ENCODE measurements at places on chromosomes 7 and 10.

DNA sequence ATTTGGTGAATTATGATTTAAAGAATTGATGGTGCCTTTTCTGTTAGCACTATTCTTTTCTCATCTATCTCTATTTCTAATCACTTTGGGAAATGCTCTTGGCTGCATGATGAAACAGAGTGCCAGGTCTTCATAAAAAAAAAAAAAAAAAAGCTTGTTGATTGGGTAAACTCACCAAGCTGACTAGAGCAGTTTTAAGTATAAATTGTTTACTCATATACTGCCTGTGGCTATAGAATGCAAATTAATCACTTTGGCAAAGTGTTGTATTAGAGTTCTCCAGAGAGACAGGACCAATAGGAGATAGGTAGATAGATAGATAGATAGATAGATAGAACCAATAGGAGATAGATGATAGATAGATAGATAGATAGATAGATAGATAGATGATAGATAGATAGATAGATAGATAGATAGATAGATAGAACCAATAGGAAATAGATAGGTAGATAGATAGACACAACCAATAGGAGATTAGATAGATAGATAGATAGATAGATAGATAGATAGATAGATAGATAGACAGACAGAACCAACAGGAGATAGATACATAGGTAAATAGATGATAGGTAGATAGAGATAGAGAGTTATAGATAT is 20.1 kb upstream of the TBXAS1 start:
- DNase-seq = no peak

DNA sequence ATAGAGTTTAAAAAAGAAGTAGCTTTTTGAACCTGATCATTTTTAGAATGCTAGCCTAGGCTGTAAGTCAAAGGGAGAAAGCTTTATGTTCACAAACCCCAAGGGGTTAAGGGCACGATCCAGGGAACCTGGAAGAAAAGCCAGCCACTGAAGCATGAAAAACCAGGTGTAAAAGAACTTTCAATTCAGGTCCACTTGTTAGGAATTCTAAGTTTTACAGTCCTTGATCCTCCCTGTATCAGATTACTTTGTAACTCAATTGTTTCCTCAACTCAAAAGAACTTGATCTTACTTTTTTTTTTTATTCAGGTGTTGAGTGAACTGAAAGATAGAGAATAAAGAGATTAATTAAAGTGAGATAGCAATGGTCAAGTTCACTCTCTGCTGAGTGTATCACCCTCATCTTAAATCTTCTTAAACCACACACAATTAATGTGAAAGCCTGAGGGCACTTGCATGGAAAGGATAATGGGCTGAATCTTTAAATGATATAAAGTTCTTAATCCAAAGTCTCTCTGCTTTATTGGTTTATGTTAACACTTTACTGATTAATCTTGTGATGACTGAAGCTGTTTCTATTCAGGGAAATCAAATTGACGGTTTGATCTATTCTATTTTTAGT is 672.2 kb upstream of the LRRN3 start:
- DNase-seq = no peak

DNA sequence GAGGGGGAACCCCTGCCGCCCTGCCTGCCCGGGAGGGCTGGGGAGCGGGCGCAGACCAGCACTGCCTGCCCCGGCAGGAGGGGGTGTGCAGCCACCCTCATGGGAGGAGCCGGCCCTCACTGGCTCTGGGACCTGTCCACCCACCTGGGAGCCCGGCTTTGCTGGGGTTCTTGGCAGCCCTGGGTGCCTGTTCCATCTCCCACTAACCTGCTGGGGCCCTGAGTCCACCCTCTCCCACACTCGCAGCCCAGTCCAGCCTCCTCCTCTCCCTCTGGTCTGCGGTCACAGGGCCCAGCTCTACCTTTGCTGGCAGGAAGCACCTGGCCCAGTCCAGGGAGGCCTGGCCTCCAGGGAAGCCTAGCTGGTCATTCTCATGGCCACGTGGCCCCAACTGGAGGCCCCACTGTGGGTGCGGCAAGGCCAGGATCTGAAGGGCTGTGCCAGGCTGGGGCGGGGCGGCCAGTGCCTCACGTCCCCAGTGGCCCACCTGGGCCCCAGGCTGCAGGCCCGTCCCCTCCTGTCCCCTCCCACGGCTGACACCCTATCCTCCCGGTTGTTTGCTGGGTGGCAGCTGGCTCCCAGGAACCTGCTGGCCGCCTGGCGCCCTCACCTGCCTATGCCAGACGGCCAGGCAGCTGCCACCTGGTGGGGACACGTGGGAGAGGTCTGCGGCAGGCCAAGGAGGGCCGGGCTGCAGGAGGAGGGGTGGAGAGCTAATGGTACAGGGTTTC is at the start of gene TMEM184A:
TMEM184A (minus strand) TSS at position 393 of the 731 bp plus-strand sequence. CDS start 721 bp downstream, outside the sequence.
- no peak for DNase-seq

- DNase-seq = no peak
Measured at GRCh38 chr7:89975577-89975976, 178.7 kb upstream of the STEAP1 start.

DNA sequence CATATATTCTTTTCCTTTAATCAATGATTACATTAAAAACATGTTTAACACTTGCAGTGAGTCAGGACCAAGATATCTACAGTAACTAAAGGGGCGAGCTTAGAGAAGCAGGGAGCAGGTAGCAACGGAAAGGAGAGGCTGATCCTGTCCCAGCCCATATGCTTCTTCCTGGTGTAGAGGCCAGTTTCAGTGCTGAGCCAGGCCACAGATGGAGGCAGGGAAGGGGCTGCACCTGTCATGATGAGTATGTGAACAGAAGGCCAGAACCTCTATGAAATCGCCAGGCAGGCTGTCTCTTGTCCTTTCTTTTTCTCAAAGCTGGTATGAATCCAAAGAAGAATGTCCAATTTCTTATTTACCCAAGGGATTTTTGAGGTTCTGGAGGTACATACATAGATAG is 16.3 kb downstream of the REEP3 start:
- DNase-seq = no peak
